ENCODE measurements at places on chromosomes 1 and 21.

- no peak for ATAC-seq
Measured at GRCh38 chr1:240287722-240288121, 196.0 kb downstream of the FMN2 start.

GRCh38 chr1:156684227-156684782 is 7.1 kb upstream of the NES start:
- ATAC-seq = peak; percentile 70

DNA sequence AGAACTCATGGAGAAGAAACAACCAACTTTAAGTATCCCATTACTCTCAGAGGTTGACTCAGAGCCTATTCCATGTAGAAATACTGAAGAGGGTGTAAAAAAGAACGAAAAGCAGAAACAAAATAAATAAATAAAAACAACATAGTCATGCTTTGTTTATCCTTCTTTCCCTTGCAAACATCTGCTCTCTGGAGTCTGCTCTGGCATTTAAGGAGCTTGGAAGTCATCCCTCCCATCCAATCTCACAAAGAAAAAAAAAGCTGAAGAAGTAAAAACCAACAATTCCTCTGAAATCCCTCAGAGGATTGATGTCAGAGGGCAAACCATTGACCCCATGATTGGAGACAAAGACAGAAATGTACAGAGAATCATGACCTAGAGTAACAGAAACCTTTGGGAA is 302.6 kb upstream of the GREM2 start:
- no peak for ATAC-seq

DNA sequence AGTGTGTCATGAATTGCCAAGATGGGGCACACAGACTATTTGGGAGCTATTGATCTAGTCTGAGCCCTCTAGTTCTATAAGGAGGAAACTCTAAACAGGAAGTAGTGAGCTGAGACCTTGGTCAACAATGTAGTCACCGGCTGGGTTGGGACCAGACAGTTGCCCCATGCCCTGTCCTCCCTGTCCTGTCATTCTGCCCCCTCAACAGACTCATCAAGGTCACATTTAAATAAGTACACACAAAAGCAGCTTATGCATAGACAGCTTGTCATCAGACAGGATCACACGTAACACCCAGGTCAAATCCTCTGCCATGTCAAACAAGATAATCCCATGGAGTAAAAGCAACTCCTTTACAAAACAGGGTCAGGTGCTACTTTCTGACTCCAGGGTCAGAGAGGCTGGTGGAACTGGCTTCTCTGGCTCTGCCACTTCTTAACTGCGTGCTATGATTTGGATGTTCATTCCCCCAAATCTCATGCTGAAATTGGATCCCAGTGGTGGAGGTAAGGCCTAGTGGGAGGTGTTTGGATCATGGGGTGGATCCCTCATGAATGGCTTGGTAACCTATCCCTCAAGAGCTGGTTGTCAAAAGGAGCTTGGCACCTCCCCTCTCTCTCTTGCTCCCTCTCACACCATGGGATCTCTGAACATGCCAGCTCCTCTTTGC is 128.9 kb downstream of the HIVEP3 start:
- no peak for ATAC-seq

DNA sequence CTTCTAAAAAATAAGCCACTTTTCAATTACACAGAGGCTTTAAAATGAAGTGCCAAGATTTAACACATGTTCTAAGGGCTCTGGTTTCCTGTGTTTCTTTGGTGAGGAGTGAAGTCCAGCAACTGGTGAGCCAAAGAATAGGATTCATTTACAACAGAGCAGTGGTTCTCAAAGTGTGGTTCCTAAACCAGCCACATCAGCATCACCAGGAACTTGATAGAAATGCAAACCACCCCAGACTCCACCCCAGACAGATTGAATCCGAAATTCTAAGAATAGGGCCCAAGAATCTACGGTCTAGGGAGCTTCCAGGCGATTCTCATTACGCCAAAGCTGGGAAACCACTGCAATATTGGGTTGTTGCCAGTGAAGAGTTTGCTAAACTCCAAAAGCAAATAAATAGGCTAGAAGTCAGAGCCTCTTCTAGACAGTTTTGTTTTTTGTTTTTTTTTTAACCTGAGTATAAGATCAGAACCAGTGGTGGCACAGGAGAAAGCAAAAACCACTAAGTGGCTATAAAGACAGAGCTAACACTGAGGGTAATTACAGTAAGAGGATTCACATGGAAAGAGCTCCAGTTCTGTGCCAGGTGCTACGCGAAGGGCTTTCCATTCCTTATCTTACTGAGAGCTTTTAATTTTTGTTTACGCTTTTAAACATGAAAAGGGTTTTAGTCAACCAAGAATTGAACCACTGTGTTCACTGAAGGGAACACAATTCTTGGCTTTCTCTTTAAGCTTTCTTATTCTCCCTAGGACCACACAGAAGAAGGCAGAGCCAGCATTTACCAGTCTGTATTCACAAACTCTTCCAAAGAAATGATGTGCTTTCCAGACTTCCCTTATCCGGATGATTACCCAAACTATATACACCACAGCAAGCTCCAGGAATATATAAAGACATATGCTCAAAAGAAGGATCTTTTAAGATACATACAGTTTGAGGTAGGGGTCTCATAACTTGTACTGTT is 42.4 kb upstream of the FMO2 start:
- no peak for ATAC-seq

GRCh38 chr21:35963920-35964451 is 96.3 kb downstream of the SETD4 start:
- no peak for ATAC-seq

DNA sequence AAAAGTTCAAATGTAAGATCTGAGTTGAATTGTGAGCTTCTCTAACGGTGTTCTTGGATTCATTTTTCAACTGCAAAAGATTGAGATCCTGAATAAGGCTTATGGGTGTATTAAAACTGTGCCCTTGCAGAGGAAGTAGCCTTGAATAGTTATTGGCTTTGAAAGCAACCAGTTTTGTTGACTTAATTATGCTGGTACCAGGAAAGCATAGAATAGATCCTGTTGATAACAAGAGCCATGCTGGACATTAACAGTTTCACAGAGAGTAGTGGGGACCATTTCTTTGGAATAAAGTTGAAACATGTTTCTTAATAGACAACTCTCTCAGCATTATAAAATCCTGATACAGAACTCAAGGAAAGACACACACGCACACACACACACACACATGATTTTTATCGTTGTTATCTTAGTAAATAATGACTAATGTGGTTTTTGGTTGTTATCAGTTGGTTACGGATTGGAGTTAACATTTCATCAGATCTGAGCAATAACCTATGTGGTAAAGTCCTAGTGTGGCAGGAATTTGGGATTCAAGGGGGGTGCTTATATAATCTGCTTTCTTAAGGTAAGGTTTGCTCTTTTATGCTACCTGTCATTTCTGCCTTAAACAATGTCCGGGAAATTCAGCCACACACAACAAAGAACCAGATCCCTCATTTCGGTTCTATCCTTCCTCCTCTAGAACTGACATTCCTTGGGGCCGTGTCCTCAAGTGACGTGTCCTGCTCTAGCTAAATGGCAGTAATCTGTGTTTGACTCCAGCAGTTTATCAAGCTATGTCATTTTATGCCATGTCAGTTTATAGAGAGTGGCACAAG is 330.9 kb downstream of the CHRM3 start:
- no peak for ATAC-seq

GRCh38 chr1:47758341-47759250 is 238.6 kb downstream of the TRABD2B start:
- ATAC-seq = no peak

DNA sequence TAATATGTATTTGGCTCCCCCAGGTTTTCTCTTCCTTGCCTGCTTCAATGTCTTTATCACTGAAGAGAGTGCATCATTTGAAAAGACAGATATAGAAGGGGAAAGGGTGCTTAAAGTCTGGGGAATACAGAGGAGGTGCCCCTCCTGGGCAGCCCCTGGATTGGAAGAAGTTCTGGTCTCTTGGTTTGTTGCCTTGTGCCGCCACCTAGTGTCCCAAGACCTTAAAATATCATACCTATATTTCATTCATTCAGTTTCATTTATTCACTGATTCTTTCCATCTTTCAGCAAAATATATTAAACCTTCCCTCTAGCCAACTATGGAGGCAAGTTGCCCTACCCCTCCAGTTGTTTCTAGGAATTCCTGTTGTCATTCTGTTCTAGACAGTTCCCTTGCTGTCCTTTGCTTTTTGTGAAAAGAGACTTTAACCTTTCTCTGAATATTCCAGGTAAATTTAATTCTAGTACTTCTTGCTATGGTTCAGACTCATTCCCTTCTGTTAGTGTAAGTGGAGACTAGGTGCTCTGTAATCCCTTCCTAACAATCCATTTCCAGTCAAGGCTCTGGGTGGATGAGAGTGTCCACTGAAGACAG is 56.1 kb downstream of the MEF2D start:
- ATAC-seq = no peak

GRCh38 chr1:31460027-31460426 is 47.0 kb downstream of the SERINC2 start:
- no peak for ATAC-seq

DNA sequence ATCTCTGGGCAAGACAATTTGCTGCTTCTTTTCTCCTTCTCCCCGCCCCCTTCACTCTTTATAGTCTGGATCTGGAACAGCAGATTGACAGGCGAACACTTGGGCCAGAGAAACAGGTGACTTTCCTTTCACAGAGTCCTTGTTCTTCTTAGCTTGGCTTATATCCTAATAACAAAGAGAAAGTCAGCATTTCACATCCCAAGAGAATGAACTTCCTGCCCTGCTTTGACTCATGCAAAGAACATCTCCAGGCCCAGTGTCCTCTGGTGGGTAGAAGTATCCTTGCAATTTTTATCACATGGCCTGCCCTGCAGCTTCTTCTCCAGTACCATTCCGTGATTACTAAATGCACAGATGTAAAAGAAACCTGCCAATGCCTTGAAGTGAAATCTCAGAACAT is 764.4 kb downstream of the ADGRL2 start:
- ATAC-seq = no peak

- ATAC-seq = no peak
Measured at GRCh38 chr1:180540697-180541594, 17.8 kb upstream of the OVAAL start.

- ATAC-seq = no peak
Measured at GRCh38 chr1:36717431-36717830, 234.7 kb upstream of the CSF3R start.

- no peak for ATAC-seq
Measured at GRCh38 chr1:84012018-84012417, 13.1 kb upstream of the TTLL7 start.

DNA sequence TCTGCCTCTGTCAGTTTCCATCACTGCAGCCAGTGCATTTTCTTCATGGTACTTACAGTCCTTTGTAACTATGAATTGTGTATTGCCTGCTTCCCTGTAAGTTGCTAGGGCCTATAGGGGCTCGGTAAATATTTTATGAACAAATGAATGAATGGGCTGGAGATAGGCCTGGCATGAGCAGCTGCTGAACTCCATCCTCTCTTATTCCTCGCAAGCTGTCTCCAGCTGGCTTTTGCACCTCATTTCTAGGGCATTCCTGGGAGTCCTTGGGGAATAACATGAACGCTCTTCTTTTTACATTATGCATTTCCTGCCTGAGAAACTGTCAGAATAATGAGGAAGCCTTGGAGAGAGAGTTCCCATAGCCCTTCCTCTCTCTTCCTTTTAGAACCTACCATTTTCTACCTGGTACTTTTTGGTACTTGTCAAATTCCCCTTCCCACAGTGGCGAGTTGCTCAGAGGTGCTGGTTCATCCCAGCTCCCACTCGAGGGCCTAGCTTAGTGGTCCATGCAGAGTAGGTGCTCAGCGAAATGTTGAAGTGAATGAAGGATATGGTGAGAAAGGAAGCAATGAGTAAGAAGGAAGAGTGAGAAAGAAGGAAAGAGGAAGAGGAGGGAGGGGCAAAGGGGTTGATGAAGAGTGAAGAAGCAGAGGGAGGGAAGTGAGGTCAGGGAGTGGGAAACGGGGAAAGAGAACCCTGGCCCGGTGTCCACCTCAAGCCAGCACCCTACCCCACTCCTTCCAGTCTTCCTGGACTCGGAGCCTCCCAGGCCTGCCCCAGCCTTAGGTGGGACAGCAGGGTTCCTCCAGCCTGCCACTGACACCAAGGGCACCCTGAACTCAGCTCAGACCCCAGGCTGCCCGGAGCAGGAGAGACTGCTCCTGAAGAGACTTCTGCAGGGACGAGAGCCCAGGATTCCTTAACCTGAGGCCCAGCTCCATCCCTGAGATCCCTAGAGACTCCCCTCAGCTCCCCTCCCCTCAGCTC is 29.6 kb downstream of the KCNC4 start:
- no peak for ATAC-seq

DNA sequence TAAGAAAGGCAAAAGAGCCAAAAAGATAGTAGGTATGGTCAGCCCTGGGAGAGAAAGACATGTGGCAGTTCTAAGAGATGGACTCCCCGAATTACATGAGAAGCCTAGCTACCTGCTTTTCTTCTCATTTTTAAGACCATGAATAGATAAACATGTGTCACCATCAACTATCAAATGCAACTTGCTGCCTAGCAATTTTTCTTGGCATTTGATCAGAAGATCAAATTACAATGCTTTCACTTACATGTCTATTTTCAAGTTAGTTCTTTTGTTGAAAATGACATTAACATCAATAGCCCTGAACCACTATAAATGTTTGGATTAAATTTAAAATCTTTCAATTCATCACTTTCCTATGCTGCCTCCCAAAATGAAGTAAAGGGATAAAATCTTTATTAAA is 212.3 kb downstream of the HHIPL2 start:
- ATAC-seq = no peak

DNA sequence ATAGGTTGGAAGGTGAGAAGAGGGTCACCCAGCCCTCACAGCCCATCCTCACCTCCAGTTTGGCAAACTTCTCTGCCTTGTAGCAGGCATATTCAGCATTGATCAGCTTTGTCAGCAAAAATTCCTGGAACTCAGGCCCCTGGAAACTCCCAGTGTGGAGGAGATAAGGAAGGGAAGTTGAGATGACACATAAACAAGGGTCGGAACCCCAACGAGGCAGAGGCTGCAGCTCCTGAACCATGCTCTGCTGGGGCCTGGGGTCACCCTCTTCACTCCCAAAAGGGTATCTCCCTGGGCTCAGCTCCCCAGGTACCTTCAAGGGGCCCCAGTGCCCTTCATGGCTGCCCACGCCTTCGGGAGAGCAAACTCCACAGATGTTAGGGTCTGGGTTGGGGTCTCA is 60.4 kb downstream of the RAP1GAP start:
- no peak for ATAC-seq

DNA sequence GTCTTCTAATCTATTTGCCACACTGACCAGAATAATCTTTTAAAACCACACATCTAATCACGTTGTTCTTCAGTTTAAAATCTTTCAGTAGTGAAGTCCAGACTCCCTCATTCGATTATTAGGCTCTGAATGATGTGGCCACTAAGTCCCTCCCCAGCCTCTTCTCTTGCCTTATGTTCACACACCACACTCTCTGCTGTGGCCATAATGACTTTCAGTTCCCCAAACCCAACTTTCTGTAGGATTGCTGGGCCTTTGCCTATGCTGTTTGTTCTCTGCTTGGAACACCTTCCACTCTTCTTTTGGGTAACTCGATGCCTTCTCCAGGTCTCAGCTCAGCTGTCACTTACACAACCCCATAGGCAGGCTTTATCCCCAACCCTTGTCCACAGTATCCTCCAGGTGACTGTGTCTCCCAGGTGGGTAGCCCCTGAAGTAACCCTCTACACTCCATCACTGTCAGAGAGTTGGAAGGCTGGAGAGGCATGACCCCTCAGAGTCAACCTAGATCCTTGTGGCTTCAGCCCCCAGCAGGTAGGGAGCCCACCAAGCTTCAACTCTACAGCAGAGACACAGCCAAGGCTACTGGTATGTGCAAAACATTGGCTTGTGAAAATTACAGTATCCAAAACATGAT is 8.4 kb upstream of the SLC37A1 start:
- peak; percentile 96 for ATAC-seq

All from stimulated activated memory B cell treated with anti-CD40 and anti-IgM and Interleukin-4, amounts not matched to agents 10 μg/mL and 1 μg/mL and 100 μg/mL, for 72 hours (primary cell).